Kasumi-1 (cell line): ENCODE measurements at places on chromosomes 2 and 18.

DNA sequence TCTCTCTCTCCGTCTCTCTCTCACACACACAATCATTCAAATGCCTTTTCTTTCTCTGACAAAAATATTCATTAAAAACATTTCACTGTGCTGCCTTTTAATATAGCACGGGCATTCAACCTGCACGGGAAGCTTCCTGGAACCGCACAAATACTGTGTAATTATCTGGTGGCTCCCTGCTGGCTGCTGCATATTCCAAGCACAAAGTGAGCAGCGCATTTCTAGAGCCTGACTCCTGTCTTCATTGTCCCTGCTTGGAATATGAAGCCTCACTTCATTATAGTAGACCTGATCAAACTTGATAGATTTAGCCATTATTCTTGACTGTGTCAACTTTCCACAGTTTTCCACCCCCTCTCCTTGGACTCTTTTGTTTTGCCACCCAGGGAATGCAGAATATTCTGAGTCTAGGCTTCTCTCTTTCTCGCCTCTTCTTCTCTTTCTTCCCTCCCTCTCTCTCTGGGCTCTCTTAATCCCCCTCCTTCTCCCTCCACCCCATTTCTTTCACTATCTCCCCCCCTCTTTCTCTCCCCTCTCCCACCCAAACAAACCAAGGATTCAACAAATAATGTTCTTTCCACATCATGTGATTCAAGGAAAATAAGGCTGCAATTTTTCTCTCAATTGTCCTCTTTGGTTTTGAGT, 672.1 kb upstream of the FANCL start:
- no peak for DNase-seq

- no peak for DNase-seq
These were observed 98.3 kb downstream of the OSBPL6 start for GRCh38 chr2:178292586-178292985.

GRCh38 chr2:216149741-216150140, 40.6 kb downstream of the XRCC5 start:
- no peak for DNase-seq

DNA sequence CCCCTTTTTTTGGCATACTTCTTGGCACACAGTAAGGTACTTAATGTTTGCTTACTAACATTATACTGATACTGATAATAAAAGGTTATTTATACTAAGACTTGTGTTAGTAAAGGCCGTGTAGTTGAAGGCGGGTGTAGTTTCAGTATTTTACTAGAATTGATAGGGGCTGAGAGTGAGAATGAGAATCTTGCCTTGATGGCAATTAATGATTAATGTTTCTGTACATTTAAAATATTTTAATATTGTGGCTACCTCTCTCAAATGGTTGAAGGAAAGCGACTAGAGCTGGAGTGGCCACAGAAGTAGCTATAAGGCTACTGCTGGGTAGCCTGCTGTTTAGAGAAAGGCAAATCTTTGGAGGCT, 29.3 kb downstream of the PELI1 start:
- no peak for DNase-seq
